T-cell (primary cell): ENCODE measurements at places on chromosomes 1 and 21.
A peak's percentile ranks its signal among the peaks of the same experiment; 100 is the strongest.

- no peak for DNase-seq
Measured at GRCh38 chr1:169915150-169915549, 21.5 kb upstream of the SCYL3 start.

GRCh38 chr1:52857443-52857842 lies 14.9 kb downstream of the ZYG11A start:
- DNase-seq, result no peak

DNA sequence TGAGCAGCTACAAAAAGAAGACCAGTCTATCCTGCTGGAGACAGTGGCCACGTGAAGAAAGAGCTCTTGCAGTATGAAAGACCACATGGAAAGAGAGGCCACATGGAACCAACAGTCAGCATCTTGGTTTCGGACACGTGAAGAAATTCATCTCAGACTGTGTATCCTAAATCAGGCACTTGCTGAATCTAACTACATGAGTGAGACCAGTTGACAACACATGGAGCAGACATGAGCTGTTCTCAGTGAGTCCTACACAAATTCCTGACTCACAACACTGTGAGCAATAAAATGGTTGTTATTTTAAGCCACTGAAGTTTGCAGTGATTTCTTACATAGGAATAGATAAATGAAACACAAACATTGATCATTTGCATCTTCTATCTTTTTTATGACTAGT lies 2.4 kb upstream of the TAF1A start:
- DNase-seq, result no peak

DNA sequence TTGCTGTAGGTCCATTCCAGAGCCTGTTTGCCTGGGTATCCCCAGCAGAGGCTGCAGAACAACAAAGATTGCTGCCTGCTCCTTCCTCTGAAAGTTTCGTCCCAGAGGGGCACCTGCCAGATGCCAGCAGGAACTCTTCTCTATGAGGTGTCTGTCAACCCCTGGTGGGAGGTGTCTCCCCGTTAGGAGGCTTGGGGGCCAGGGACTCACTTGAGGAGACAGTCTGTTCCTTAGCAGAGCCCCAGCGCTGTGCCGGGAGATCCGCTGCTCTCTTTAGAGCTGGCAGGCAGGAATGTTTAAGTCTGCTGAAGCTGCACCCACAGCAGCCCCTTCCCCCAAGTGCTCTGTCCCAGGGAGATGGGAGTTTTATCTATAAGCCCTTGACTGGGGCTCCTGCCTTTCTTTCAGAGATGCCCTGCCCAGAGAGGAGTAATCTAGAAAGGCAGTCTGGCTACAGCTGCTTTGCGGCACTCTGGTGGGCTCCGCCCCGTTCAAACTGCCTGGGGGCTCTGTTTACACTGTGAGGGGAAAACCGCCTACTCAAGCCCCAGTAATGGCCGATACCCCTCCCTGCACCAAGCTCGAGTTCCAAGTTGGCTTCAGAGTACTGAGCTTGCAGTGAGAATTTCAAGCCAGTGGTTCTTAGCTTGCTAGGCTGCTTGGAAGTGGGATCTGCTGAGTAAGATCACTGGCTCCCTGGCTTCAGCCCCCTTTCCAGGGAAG lies 8.7 kb upstream of the SLC25A24 start:
- no peak for DNase-seq

- no peak for DNase-seq
Measured at GRCh38 chr21:15775291-15775690, 45.5 kb downstream of the USP25 start.

DNA sequence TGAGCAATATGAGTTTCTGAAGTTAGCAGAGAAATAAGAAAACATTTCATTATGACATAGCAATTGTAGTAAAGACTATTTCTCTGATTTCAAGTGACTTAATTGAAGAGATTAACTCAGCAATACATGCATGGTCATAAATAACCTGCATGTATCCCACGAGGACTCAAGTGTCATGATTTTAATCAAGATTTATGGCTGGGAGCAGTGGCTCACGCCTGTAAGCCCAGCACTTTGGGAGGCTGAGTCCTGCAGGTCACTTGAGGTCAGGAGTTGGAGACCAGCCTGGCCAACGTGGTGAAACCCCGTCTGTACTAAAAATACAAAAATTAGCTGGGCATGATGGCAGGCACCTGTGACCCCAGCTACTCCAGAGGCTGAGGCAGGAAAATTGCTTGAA lies 311.9 kb upstream of the PLD5 start:
- DNase-seq, result no peak

DNA sequence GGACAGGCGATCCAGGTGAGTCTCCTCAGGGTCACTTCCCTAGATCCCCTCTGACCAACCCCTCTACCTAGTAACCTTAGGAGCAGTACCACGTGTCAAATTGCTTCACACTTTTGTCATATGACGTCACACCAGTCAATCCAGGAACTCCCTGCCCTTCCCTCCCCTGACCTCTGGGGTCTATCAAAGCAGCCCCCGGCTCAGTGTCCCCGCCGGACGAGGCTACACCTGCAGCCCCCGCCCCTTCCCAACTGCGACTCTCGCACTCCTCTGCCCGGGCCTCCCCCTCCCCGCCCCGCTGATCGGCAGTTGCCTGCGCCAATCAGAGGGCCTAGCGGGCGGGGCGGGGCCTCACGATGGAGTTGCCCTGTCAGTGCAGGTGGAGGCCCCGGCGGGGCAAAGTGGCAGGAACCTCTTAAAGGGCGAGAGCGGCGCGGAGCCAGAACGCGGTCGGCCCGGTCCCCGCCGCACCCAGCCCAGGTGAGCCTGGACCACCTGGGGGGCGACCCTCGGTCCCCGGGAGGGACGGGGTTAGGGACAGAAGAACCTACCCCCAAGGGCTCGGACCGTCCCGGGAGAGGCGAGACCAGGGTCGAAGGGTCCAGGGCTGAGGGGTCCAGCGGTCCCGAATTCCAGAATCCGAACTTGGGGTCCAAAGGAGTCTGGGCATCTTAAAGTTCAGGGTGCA lies 27.5 kb upstream of the EPB41 start:
- peak; percentile 90 for DNase-seq

DNA sequence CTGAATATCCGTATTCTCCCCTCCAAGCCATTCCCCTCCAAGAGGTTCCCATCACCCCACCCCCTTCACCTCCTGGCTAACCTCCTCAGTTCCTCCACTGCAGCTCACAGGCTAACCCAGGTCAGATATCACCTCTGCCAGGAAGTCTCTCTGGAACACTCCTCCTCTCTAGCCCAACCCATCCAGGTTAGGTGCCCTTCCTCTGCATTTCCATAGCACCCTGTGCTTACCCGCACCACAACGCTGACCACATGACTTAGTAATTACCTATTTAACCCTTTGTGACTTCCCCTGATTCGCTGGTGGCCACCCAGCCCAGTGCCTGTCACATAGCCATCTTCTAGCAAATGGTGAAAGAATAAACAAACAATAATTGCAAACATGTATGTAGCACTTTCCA lies 49.5 kb upstream of the IFFO2 start:
- DNase-seq, result no peak

GRCh38 chr1:43373066-43373940 lies 5.5 kb upstream of the ELOVL1 start:
- DNase-seq, result no peak

DNA sequence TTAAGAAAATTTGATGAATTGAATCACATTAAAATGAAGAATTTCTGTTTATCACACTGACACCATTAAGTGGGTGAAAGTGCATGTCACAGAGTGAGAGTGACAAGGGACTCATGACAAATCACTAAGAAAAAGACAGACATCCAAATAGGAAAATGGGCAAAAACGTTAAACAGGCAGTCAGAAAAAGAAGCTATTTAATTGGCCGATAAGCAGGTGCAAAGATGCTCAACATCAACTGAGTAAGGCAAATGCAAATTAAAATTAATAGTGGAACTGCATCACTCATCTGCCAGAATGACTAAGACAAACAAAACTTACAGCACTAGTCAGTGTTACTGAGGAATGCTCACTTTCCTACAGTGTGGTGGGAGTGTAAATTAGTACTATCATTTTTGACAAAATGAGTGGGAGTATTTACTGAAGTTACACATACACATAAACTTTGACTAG lies 39.2 kb upstream of the RUNX1 start:
- DNase-seq, result no peak

DNA sequence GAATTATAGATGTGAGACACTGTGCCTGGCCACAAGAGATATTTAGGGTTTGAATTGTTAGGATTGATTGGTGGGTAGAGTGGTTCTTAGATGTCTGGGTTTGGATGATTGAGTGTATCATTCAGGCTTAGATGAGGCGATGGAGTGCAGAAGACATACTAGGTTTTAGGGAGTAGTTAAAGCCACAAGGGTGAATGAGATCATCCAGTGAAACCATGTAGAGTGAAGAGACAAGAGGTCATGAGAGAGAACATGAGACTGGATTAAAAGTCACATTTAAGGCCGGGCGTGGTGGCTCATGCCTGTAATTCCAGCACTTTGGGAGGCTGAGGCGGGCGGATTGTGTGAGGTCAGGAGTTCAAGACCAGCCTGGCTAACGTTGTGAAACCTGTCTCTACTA lies 37.2 kb downstream of the ZFYVE9 start:
- DNase-seq, result no peak

DNA sequence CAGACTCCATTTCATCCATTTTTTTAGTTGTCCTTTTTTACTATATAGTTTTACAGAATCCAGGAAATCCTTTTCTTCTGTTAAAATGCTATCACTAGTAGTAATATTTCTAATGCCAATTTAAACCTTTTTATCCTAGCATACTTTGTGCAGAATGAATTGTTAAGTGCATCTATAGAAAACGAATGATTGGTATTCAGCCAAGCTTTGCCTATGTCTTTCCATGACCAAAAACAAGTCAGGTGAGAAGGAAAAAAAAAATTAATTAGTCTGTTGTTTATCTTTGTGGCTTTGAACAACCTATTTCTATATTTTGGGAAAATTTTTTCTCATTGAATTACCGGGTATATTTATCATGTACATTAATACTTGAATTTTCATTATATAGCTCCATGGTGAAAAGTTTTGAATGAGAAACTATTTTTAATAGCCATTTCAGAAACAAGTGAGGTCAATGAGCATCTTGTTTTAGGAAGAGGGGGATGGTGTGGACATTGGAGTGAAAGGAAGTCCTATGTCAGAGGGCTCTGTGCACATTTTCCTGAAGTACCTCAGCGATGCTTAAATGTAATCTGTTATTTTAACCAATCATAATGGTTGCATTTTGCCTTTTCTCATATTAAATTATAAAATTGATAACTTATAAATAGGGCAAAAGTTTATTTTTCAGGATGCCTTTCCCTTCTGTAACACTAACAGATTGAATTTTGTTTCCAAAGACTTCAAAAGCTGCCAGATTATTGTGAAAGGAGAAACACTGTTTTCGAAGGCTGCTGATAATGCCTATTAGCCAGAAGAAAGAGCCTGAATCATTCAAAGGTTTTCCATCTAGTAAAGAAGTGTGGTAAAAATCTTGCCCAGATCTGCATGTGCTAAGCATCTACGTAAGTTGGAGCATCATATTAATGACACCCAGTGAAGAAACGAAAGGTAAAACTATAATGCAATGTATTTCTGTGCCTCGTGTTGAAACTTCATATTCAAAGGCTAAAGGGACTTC lies 73.8 kb upstream of the S1PR1 start:
- DNase-seq, result no peak

DNA sequence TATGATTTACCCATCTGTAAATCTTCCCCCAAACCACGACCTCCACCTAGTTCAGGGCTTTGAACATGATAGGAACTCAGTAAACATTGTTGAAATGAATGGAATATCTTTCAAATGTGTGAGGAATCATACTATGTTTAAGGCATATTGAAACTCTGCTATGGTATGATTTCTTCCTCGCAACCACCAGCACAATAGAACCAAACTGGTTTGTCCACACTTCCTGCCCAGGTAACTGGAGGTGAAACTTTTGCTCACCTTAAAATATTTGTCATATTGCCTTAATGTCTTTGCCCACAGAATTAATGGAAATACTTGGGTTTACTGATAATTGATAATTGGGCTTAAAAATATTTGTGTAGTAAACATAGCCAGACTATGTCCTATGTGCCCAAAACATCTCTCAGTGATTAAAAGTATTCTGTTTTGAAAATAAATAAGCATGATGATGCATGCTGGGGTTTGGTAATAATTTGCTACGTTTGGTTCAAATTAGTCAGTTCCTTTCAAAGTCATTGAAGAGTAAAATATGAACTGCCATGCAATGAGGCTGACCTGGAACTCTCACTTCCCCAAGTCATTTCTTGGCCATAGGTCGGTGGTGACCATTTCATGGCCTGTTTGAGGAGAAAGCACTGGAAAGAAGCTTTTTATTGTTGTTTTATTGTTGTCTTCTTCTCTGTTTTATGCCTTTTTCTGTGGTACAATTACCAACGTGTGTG lies 73.3 kb downstream of the TNFSF18 start:
- DNase-seq, result no peak

GRCh38 chr1:199909137-199909536 lies 118.4 kb upstream of the NR5A2 start:
- no peak for DNase-seq

- DNase-seq, result no peak
Measured at GRCh38 chr1:63937461-63938022, 163.7 kb downstream of the ROR1 start.

DNA sequence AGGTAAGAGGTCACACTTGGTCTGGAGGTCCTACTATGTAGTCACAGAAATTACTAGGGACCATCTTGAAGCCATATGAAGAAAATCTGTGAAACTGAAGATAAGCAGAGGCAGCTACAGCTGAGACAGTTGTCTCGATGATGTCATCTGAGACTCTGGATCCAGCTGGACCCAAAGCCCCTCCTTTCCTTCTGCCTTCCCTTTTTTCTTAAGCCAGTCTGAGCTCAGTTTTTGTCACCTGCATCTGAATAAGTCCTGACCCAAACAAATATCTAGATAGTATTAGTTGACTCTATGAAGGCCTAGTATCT lies 143.3 kb downstream of the ETS2 start:
- DNase-seq, result no peak

DNA sequence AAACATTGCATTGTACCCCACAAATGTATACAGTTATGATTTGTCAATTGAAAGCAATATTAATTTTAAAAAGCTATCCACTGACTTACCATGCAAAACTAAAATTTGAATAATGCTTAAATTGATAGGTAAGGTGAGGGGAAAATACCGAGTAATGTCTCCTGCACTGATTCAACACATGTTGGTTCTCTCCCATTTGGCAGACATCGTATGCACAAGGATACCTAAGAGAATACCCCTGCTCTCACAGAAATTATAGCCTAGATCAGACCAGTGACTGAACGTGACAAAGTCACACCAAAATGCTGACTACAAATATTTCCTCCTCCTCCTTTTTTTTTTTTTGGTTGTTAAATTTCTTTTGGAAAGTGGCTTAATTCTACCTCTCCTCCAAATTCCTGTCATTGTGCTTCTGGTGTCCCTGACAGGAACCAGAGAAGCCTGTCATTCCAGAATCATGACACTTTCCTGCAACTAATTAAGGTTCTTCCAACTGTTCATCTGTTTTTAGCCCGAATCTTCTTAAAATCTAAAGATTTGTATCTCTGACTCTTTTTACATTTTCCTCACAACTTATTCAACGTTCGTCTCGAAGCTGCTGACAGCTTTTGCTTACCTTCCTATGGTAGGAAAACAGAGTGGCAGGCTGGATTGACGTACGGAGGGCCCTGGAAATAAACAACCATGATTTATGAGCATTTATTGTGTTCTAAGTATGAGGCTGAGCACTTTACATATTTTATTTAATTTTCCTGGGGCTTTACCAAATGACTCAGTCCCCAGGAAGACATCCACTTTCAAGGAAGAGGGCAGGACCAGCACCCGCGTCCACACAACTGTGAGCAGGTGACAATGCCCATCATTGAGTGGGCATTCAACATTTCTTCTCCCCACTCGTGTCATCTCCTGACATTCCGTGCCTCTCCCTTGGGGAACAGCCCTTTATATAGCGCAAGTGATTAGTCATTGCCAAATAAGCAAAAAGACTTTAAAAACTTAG lies 57.9 kb upstream of the KCNE2 start:
- no peak for DNase-seq

- DNase-seq, result no peak
Measured at GRCh38 chr1:180781718-180782117, 131.0 kb upstream of the KIAA1614 start.
